ENCODE measurements at places on chromosomes 12 and 14.
A peak's percentile ranks its signal among the peaks of the same experiment; 100 is the strongest.

DNA sequence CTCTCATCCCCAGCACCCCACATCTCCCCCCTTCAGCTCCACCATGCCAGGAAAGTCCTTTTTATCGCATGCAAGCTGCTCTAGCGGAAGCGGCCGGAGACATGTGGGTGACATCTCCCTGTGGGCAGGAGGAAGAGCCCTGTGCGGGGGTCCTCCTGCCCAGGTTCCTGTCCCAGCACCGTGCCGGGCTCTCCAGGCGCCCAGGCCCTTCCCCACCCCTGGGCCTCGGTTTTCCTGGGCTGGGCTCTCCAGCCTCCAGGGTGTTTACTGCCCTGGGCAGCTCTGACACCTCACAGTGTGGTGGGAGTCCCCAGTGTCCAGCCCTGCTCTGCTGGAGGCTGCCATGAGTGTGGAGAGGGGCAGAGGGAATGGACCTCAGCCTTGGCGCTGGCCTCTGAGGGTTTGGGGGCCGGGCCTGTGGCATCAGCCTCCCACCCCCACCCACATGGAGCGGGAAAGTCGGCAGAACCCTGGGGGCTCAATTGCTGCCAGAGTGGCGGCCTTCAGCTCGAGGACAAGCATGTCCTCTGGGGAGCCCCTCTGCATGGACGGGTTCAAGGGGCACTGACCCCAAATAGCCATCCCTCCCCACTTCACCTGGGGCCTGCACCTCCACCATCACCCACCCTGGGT, 16.9 kb downstream of the ASPG start:
- DNase-seq, result no peak

DNA sequence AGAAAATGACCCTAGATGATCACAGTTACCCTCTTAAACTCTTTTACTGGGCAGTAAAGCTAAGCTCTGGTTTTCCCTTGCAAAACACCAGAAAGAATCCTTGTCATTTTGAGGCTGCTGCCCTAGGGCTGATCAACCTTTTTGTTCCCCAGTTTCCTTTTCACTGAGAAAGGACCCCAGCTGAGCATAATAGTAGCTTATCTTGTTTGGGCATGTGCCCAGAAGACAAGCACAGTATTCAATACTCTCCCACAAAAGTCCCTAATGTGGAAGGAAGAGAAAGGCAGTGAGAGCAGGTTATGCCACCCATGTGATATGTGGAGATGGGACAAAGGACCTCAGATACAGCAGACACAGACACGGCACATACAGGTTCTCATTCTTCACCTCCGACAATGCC, 332.6 kb upstream of the TMPO start:
- DNase-seq, result no peak

DNA sequence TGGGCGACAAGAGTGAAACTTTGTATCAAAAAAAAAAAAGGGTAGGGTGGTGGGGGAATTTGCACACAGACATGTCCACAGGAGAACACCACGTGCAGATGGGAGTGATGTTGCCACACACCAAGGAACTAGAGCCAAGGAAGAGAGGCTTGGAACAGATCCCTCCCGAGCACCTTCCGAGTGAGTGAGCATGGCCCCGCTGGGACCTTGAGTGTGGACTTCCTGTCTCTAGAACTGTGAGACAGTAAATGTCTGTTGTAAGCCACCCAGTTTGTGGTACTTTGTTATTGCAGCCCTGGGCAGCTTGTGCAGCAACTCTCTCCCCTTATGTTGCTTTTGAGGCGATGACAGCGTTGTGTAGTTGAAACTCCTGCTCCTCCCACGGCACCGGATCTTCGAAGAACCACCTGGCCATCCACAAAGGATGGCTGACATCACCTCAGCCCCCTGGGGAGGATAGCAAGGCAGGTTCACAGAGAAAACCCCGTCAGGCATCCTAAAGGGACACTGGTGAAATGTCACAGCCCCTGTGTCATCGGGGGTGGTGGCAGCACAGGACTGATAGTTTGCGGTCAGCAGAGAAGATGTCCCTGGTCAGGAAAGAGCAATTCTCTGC, 54.7 kb upstream of the PLEKHG3 start:
- no peak for DNase-seq

GRCh38 chr12:14471497-14471896, 96.2 kb downstream of the PLBD1 start:
- DNase-seq, result no peak

- DNase-seq, result no peak
Measured at GRCh38 chr14:57482120-57482519, 11.5 kb downstream of the CCDC198 start.

DNA sequence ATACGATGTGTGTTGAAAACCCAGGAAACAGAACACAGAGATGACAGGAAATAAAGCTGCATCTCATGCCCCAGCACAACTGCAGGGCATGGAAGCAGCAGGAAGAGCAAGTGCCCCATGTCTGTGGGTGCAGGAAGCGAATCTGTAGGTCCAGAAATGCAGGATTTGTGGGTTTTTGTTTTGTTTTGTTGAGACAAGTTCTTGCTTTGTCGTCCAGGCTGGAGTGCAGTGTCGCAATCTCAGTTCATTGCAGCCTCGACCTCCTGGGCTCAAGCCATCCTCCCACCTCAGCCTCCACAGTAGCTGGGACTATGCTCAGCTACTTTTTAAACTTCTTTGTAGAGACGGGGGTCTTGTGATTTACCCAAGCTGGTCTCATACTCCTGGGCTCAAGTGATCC, 6.2 kb upstream of the RPS6KL1 start:
- DNase-seq, result no peak

DNA sequence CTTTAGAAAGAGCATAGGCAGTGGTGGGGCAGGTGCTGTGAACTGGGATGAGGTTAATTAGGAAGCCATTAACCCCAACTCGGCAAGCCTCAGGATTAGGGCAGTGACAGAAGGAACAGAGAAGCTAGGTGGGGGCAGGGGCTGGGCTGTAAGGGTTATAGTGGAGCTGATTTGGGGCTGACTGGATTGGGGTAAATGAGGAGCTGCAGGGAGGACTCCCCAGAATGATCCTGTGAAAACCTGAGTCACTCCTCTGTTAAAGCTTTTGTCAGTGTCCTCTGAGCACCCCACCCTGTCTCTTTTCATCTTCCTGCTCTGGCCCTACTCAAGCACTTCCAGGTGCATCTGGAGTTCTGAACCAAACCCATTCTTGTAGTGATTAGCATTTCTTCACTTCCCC, 4.4 kb downstream of the KLC1 start:
- DNase-seq, result no peak

GRCh38 chr12:124964836-124965462, 24.0 kb downstream of the DHX37 start:
- no peak for DNase-seq

GRCh38 chr12:49489720-49490119, 49.1 kb upstream of the KCNH3 start:
- no peak for DNase-seq

GRCh38 chr14:94728950-94729349, 41.0 kb downstream of the GSC start:
- no peak for DNase-seq

DNA sequence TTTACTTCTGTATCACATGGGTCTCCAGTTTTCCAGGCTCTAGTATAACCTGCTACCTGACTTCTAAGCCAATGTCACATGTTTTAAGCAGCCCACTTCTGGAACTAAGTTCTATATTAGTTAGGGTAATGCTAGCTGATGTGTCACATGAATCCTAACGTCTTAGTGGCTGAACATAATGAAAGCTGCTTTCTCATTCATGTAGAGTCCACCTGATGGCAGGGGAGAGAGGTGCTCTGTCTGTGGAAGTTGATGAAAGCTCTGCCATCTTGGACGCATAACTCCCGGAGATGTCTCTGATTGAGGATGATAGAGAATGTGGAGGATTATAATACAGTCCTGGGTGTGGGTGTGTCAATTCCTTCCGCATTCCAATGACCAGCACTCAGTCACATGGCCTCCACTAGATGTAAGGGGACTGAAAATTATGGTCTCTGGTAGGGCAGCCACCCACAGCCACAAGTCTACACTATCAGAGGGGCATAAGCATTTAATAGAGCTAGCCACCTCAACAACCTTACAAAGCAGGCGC, 234.4 kb upstream of the CRY1 start:
- DNase-seq, result no peak

- DNase-seq, result no peak
Measured at GRCh38 chr12:110093631-110094311, 30.4 kb upstream of the IFT81 start.

GRCh38 chr14:51561141-51561540, 90.6 kb upstream of the FRMD6 start:
- no peak for DNase-seq

DNA sequence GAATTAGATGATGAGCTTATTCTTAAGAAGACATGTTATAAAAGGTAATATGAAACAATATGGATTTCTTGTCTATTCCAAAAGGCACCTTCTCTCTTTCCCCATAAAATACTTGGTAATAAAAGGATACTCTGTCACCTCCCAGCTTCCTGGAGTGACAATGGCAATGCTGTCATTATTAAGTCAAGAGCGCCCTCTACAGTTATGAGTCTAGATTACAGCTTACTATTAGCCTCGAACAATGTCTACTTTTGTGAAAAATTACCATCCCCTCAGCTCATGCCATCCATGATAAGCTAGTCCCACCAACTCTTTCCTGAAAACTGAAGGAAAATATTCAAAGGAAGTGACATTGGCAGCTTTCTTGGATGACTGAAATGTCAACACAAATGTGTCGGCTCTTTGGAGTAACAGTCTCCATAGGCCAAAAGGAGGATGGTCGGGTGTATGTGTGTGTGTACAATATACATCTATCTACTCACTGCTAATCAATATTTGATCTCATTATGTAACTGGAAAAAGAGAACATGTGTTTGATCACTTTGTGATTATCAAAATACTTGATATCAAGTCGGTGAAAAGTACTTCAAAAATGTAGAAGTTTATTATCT, 48.7 kb upstream of the CDKN3 start:
- no peak for DNase-seq

DNA sequence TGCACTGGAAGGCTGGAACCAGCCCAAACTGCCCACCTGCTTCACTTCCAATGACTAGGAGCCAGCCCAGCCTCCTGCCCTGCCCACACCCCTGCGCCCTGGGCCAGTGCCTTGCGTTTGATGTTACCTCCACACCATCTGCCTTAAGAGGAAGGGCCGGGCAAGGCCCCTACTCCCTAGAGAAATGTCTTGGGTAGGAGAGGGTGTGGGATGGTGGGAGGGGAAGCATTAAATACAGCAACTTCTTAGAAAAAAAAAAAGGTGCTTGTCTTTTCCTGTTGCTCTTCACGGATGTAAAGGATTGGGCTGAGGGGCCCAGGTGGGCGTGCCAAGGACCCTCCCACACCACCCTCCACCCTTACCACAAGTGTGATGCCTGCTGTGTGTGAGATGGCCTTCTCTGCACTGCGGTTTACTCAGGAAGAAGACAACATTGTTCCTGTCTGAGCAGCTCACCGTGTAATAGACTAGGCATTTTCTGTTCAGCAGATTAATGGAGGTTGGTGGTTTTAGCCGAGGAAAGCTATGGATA, 99.9 kb downstream of the NINJ2 start:
- peak; percentile 40 for DNase-seq

DNA sequence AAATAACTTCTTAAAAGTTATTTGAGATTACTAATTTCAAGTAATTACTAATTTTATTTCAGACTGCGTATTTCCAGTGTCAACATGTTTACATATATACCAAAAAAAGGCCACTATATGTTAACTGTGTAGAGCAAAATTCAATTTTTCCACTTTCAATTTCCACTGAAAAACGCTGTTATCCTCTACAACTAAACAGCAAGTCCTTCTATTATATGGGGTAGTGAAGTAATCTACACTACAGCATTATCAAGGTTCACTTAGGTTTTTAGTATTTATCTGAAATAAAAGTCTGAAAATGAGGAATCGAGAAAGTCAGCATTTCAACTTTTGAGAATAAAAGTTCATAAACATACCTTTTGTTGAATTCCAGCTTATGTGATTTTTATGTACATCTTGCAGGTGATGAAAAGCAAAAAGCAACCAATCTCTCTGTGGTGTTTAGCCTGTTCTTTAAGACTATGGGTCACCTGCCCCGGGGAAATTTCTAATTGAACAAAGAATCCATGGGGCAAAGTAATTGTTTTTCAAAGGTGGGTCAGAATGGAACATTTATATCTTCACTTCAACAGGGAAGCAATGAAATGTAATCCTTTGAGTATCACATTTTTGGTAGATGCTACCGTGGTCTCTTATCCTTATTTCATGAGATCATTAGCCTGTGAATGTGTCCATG, 3.3 kb downstream of the BTG1 start:
- no peak for DNase-seq

Measured in stimulated activated CD4-positive, alpha-beta T cell treated with anti-CD3 and anti-CD28 coated beads, TNF-alpha, amount 100 ng/mL, for 24 hours (primary cell).